ENCODE measurements at places on chromosomes 4 and X. TPM values are rescaled to one million over a fixed set of nuclear protein-coding genes. Genes with fewer than 3 reads are reported as not detected.

DNA sequence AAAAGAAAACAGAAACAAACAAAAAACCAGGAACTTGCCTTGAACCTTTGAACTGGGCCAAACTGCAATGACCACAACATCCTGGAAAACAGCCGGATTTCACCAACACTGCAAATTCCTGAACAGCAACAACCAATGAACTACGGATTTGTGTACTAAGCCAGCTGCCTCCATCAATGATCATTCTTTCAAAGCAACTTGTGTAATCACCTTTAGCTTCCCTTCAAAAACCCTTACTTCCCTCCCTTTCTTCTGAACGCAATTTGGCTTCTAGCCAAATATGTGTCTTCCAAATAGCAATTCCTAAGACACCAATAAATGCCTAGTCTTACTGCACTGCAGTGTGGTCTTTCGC, 98.5 kb upstream of the FAM47C start:
- no peak for DNase-seq

DNA sequence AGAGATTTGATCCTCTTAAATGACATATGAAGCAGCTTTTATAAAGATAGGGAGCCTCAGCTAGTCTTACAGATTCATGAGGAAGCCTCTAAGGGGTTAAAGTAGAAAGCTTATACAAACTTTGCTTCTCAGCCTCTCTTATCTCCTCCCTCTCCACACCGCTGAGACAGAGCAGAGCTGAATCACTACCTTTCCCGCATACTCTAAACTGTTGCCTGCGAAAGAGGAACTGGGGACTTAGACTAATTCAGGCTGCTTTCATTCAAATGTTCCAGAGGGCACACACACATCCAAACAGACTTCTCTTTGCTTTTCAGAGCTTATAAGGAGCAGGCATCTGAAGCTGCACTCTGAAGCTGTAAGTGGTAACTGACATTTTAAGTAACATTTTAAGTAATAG, at the start of gene SERTM2:
Gene SERTM2, plus strand, starts transcription at position 169 of the 400 bp plus-strand sequence. CDS start 7,213 bp downstream, outside the sequence.
- DNase-seq: peak; percentile 30

DNA sequence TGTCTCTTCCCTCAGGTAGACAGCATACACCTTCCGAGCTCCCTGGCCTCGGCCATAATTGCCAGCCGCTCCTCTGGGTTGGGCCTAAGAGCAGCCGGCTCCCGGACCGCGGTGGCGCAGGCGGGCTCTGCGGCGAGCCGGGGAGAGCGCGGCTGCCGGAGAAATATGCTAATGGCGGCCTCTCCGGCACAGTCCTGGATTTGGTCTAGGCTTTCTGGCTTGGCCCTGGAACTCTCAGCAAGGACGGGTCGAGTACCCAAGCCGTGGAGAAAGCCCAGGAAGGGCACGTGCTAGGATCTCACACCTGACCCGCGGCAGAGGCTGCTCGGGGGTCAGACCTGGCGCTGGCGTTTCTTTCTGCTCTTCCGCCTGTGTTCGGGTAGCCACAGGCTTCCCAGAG, 18.6 kb upstream of the ZIC3 start:
- DNase-seq: no peak

DNA sequence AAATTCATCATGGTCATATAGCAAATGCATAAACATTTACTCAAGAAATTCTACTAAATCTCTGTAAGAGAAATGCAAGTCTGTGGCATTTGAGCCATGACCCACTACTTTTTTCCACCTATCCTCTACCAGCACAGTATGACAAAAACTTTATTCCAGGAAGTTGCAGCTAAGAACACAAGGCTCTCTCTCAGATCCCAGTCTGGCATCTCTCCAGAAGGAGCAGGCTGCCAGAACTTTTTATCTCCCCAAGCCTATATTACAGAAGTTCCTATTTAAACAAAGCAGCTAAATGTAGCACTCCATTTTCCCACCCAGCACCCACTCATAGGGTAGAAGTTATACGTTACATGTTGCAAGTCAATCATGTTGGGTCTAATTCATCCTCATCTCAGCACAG, 49.3 kb upstream of the EPGN start:
- DNase-seq: no peak

DNA sequence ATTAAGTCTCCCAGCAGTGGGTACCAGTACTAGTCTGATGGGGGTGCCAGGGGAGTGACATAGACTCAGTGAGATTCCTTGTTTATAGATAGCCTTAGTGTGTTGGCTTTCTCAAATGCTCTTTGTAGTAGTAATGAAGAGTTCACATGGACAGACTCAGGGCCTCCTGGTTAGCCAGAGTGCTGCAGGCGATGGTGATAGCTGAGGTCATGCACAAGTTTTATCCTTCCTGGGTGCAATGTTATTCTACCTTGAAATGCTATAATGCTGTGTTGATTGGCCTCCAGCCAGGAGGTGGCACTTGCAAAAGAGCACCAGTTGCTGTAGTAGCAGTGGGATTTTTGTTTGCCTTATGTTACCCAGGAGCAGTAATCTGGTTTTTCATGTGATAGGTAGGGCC, 35.5 kb upstream of the ADH4 start:
- peak; percentile 8 for DNase-seq

DNA sequence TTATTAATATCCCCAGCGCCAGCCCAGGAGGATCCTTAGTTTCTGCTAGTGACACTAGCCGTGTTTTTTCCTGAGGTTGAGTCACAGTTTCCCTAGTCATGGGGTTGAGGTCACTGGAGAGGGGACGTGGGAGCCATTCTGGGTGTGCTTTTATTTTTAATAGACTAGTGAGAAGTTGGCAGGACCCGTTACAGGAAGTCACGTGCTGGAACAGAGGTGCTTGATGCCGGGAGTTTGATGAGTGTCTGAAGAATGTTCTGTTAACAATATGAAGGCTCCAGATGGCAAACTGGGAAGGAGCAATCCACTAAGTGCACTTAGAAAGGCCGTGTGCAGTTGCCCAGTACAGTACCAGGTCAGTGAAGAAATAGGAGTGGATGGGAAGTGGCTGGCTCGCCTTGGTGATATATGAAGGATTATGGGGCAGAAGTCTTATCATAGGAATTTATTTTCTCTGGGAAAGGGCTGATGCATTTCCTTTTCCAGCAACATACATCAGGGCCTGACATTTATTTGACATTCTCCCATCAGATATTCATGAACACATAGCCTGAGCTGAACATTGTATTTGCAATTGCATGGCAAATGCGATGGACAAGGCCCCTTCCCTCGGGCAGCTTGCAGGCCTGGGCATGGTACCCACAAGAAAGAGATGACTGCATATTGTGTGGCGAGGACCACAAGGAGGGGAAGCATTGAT, 291.8 kb downstream of the FBXW7 start:
- DNase-seq: peak; percentile 38

- DNase-seq: no peak
These were observed 22.8 kb upstream of the ADAMTS3 start for GRCh38 chr4:72591547-72592454.

GRCh38 chr4:28686618-28687017, 1826.0 kb downstream of the STIM2 start:
- peak; percentile 28 for DNase-seq

- DNase-seq: peak; percentile 63
These were observed 2.2 kb downstream of the NHS start for GRCh38 chrX:17377091-17377717.

DNA sequence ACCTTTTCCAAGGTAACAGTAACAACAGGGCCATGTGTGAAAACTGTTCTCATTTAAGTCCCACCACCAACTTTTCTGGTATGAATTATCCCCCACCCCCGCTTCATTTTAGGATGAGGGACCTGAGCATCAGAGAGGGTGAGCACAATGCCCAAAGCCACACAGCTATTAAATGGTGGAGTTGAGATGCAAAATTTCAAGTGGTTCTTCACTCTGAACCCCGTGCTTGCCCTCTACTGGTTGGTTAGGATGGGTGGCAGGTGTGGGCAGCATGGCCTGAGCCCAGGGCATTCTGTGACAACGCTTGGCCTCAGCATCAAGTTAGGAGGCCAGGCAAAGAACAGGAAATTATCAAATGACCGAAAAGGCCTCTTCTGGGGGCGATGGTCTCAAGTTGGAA, 33.5 kb downstream of the MED28 start:
- no peak for DNase-seq

DNA sequence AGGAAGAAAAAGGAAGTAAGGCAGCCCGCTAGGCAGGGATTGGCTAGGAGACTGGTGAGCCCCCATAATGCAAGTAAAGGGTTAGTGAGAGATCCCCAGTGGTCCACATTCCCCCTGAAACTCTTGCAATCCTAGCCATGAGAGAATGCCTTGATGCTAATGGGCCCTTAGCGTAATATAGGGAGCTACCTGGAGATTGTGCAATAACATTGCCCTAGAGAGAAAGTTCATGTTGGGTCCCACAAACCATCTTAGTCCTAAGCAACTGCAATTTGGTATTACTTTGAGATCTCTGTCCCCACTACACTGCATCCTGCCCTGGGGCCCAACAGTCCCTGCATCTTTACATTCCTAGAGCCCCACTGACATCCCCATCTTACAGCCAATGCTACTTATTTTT, 188.5 kb downstream of the KLHL4 start:
- DNase-seq: no peak

- DNase-seq: no peak
These were observed 10.3 kb upstream of the CLCN5 start for GRCh38 chrX:49912086-49912485.

- DNase-seq: no peak
These were observed 4.0 kb downstream of the DIPK2B start for GRCh38 chrX:45196701-45197100.

- no peak for DNase-seq
These were observed 1566.9 kb downstream of the STIM2 start for GRCh38 chr4:28427306-28428085.

DNA sequence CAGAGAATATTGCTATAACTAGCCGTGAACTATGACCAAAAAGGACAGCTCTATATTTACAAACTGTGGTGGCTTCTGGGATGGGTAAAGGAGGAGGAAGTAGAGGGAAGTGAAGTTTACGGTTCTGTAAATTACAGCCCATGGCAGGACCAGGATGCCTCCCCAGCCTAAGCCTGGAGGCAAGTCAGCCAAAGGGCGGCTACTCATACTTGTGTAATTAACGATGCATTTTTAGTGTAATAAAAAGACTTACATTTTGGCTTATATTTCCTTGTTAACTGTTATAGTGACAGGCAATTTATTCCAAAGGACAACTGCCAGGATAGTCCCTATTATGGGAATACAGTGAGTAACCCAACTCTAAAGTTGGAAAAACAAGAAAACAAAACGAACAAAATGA, 139.9 kb upstream of the OTUD4 start:
- no peak for DNase-seq

GRCh38 chr4:147311956-147312355, 168.9 kb upstream of the EDNRA start:
- no peak for DNase-seq

DNA sequence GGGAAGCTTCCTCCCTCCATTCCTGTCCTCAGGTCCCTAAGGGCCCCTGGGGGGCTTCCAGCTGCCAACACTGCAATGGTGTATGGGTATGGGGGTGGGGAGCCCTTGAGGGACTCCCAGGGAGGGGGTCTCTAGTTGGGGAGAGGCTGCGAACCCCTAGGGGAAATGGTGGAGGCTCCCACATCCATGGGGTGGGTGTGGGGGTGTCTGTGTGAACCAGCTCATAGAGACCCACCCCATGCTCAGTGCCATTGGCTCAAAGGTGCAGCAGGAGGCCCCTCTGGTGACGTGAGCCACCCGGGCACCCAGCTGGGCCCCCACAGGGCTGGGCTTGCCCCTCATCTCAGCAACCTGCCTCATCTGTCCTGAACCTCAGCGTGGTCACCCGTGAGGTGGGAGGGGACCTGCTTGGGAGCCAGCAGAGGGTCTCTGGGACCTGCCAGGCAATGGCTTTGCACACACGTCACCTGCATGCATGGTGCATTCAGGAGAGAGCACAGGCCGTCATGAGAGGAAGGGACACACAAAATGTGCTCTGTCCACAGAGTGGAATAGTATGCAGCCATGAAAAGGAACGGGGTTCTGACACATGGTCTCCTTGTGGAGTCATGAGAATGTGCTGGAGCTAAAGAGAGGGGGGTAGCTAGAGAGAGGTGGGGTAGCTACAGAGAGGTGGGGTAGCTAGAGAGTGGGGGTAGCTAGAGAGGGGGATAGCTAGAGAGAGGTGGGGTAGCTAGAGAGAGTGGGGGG, 22.7 kb upstream of the PLCXD1 start:
- no peak for DNase-seq

- DNase-seq: no peak
These were observed 77.1 kb downstream of the DCLK2 start for GRCh38 chr4:150155391-150155790.

DNA sequence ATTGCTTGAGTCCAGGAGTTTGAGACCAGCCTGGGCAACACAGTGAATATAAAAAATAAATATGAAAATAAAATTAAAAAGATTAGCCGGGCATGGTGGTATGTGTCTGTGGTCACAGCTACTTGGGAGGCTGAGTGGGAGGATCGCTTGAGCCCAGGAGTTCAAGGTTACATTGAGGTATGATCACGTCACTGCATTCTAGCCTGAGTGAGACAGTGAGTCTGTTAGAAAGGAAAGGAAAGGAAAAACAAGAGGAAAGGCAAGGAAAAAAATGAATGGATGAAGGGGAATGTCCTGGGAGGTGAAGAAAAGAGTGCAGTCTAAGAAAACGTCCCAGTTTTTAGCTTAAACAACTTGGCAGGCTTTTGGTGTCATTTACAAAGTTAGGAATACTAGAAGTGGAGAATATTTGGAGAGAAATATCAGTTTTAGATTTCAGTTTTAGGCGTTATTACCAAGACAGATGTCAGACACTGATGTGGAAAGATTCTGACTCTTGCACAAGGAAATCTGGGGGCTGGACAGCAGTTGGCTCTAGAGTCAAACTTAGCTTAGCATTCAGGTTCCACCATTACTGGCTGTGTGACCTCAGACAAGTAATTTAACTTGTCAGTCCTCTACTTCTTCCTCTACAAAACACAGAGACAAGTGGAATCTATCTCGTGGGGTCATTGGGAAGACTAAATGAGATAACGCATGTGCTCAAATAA, 139.0 kb downstream of the TSPAN5 start:
- no peak for DNase-seq

- no peak for DNase-seq
These were observed 8.8 kb downstream of the ANKRD37 start for GRCh38 chr4:185405296-185405999.

- DNase-seq: no peak
These were observed 114.0 kb downstream of the PCDH10 start for GRCh38 chr4:133263104-133263503.

GRCh38 chrX:45850775-45851433, 650.2 kb upstream of the DIPK2B start:
- DNase-seq: peak; percentile 24

- no peak for DNase-seq
These were observed 40.0 kb upstream of the TEX13A start for GRCh38 chrX:105260291-105261043.

- peak; percentile 84 for DNase-seq
These were observed 9.2 kb downstream of the HOPX start for GRCh38 chr4:56671860-56672259.

Gene PCYT1B
- total RNA-seq: 0.13 TPM

Gene F9
- total RNA-seq: not detected

Gene NCAPG
- 0.26 TPM for total RNA-seq

Gene FAM184B
- not detected for total RNA-seq

Gene NLGN3
- total RNA-seq: under 0.01 TPM

Gene VCX
- not detected for total RNA-seq

Gene CXCL10
- 0.13 TPM for total RNA-seq

Gene PPEF1
- total RNA-seq: 0.13 TPM

Gene SPATA4
- total RNA-seq: 0.13 TPM

Gene PASD1
- total RNA-seq: not detected

Gene AFF2
- 0.26 TPM for total RNA-seq

Gene RAP1GDS1
- 66.3 TPM for total RNA-seq

Gene REST
- 17.6 TPM for total RNA-seq

Data from bronchial epithelial cell (primary cell).